ENCODE measurements at places on chromosomes 6 and 20.

DNA sequence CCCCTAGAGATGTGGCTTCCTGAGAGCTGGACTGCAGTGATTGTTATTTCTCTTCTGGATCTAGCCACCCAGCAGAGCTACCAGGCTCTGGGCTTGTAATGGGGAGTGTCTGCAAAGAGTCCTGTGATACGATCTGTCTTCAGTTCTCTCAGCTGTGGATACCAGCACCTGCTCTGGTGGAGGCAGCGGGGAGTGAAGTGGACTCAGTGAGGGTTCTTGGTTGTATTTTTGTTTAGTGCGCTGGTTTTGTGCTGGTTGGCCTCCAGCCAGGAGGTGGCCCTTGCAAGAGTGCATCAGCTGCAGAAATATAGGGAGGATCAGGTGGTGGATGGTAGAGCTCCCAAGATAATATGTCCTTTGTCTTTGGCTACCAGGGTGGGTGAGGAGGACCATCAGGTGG, 33.7 kb downstream of the PAX1 start:
- no peak for DNase-seq

DNA sequence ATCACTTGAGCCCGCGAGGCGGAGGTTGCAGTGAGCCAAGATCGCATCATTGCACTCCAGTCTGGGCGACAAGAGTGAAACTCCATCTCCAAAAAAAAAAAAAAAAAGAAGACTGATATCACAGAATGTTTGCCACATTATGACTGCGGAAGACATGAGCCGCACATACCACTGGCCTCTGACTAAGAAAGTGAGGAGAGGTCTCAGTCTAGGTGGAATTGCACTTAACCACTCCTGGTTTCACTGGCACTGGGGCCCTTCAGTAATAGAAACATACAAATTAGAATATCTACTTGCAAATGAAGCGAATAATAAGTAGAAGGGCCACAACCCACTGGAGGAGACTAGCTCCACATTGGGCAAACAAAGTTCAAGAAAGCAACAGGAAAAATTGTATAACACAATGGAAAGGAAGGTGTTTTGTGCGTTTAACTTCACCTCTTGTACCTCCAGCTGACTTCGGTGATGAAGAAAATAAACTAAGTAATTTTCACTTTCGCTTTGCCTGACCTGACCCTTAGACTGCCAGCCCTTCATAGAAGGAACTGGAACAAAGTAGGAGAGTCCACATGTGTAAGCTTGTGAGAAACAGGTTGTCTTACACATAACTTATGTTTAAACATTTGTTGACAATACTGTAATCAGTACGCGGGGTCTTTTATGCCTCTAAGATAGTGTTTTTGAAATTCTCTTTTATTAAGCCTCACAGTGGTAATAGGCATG, 147.5 kb upstream of the TSHZ2 start:
- no peak for DNase-seq

GRCh38 chr6:114997813-114998292, 655.0 kb upstream of the HS3ST5 start:
- DNase-seq = no peak

- DNase-seq = no peak
Measured at GRCh38 chr6:3336066-3336786, 77.5 kb downstream of the PSMG4 start.

DNA sequence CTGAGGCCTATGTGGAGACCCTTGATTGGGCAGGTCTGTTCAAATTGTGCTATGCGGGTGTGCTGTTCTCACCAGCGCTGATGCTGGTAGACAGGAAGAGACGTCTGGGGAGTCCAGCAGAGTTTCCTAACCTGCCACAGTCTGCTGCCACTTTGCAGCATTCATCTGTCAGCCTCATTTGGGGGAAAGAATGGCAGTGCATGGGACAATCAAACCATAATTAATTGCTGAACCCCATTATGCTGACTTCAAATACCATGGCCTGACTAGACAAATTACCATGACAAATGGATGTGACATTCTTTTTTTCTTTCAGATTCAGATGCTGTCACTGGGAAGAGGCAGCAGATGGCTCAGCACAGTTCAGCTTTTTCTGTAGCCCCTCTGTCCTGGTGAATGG, 171.4 kb upstream of the SYNDIG1 start:
- DNase-seq = no peak

- no peak for DNase-seq
Measured at GRCh38 chr6:92714346-92714745, 705.0 kb downstream of the EPHA7 start.

DNA sequence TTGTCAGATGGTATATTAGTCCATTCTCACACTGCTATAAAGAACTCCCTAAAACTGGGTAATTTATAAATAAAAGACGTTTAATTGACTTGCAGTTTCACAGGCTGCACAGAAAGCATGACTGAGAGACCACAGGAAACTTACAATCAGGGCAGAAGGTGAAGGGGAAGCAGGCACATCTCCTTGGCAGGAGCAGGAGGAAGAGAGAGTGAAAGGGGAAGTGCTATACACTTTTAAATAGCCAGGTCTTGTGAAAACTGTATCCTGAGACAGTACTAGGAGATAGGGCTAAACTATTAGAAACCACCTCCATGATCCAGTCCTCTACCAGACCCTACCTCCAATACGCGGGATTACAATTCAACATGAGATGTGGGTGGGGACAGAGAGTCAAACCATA, 193.9 kb upstream of the KCNG1 start:
- no peak for DNase-seq

- DNase-seq = no peak
Measured at GRCh38 chr6:99129835-99130234, 182.1 kb upstream of the FBXL4 start.

- no peak for DNase-seq
Measured at GRCh38 chr6:21023210-21023609, 489.0 kb downstream of the CDKAL1 start.

GRCh38 chr6:148967011-148967520, 220.2 kb downstream of the UST start:
- DNase-seq = no peak

DNA sequence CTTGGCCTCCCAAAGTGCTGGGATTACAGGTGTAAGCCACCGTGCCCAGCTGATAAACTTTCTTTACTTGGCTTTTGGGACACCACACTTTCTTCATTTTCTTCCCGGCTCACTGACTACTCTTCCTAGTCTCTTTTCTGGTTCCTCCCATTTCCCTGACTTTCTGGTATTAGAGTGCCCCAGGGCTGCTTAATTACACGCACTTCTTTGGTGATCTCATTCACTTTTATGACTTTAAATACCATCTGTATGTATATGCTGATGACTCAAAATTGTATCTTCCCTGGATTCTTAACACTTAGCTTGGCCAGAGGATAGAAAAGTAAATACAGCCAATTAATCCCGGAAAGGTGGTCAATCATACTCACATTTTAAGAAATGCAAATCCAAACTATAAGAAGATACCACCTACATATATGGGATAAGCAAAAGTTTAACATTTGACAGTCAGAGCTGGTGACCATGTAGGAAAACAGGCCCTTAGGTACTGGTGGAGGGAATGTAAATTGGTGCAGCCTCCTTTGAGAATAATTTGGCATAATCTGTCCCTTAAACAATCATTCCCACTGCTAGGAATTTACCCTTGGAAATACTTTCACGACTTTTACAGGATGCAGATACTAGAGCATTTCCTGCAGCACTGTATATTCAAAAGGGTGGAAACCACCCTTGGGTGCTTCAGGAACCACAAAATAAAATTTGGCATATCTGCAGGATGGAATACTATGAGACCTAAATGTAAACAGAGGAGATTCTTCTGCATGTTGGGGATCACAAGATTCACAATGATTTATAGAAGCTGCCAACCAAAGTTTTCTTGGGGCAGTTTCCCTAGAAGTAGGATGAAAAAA, 9.4 kb upstream of the NANP start:
- no peak for DNase-seq

- no peak for DNase-seq
Measured at GRCh38 chr20:33693741-33694638, 7.8 kb upstream of the E2F1 start.

DNA sequence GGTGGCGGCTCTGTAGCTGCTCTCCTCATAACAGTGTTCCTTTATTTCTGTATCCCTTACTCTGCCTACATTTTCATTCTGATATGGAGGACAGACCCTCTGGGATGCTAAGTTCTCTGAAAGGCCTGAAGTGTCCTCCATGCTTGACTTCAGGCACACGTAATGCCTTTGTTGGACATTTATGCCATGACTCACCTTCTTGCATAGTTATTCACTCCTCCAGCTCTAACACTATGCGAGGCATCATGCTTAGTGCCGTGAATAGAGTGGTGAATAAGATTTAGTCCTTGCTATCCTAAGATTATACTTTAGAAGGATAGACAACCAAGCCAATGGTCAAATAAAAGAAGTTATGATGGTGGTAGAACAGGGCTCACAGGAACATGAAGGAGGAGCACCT, 760.9 kb upstream of the FLRT3 start:
- no peak for DNase-seq

GRCh38 chr6:151359486-151359885, 31.9 kb downstream of the ZBTB2 start:
- DNase-seq = no peak

DNA sequence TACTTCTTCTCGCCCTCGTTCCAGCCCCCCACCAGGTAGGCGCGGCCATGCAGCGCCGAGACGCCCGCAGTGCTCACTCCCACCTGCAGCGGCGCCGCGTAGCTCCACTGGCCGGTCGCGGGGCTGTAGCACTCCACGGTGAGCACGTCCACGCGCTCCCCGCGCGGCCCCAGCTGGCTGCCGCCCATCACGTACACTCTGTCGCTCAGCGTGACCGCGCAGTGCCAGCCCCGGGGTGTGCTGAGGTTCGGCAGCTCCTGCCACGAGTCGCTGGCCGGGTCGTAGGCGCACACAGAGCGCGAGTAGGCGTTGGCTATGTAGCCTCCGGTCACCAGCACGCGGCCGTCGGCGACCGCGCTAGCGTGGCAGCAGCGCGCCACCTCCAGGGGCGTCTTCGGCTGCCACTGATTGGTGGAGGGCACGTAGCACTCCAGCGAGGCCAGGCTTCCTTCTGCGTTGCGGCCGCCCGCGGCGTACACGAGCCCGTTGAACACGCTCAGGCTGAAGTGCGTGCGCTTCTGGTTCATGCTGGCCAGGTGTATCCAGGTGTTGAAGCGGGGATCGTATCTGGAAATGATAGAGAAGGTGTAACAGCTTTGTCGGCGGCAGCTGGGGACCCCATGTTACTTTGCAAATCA, 13.7 kb downstream of the KLHL31 start:
- peak; percentile 41 for DNase-seq

- no peak for DNase-seq
Measured at GRCh38 chr6:159203304-159204005, 34.3 kb downstream of the FNDC1 start.

DNA sequence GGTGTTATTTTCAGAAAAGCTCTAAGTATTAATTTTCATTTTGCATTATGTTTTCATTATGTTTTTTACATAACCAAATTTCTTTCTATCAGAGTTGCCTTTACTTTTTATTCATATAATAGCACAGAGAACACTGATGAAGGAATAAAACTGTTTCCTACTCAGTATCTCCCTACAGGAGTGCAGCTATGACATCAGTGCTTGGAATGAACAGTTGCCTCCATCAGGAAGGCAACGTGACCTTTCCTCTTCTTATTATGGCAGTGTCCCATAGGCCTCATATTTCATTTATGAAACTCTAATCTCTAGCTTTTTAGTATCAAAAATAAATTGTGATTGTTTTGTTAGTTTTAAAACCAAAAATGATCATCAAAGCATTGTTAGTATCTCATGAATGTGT, 712.8 kb downstream of the CD109 start:
- DNase-seq = no peak

- DNase-seq = no peak
Measured at GRCh38 chr6:63897459-63897858, 261.9 kb downstream of the PHF3 start.

DNA sequence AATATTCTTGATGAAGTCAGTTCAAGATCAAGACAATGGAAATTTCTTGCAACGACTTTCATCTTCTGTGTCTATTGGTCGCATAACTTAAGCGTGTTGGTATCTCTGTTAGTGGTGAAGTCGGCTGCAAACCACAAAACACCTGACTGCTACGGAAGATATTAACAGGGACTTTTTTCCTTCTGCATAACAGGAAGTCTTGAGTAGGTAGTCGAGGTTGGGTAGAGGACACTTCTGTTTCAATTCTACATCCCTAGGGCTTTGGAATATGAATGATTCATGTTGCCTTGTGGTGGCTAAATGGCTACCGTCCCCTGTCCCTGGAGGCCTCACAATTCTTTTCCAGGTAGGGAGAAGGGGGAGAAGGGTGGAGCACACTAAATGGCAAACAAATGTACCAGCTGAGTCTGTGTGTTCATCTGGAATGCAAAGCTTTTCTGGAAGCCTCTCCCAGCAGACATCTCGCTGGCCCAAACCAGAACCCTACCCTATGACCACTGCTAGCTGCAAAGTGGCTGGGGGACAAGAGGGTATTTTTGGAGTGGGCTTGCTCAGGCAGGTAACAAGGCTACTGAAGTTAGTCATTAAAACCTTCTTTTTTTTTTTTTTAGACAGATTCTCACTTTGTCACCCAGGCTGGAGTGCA, 34.6 kb upstream of the NKX2-2 start:
- no peak for DNase-seq

GRCh38 chr20:32004963-32005362, 5.3 kb upstream of the CCM2L start:
- DNase-seq = no peak

Measured in stimulated activated CD4-positive, alpha-beta T cell treated with anti-CD3 and anti-CD28 coated beads, Interleukin-1b, Interleukin-23, amount 100 ng/mL, for 1 hour (primary cell).